ENCODE measurements at places on chromosomes 4 and X.

DNA sequence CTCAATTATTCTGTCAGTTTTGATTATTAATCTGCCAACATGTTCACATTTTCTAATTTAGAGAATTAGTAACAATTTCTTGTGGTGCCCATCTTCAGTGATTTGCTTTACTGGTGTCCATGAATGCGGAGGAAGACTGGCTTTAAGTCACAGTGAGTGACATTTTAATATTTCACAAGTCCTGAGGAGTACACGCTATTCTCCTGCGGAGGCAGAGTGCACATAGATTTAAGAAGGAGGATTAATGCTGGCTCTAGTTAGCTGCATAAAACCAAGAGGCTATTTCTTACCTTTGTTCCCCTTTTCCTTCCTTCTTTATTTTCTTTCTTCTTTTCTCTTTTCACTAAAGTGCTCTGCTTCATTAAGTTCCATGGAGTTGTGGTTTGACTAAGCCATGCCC, 495.2 kb upstream of the IGFBP7 start:
- H3K4me1 ChIP-seq: no peaks in the 10 kb centered on the region
- no peak overlapping the region for H3K27ac ChIP-seq
- no peaks in the 10 kb centered on the region for H3K27me3 ChIP-seq
- H3K4me3 ChIP-seq: no peak overlapping the region

- H3K36me3 ChIP-seq: peaks cover 8% of the 10 kb centered on the region
- H3K27ac ChIP-seq: peak overlapping the region; percentile 99
- peak overlapping the region; percentile 71 for H3K4me3 ChIP-seq
- no peaks in the 10 kb centered on the region for H3K27me3 ChIP-seq
These were observed 103.9 kb upstream of the RAB40AL start for GRCh38 chrX:102833136-102833535.

DNA sequence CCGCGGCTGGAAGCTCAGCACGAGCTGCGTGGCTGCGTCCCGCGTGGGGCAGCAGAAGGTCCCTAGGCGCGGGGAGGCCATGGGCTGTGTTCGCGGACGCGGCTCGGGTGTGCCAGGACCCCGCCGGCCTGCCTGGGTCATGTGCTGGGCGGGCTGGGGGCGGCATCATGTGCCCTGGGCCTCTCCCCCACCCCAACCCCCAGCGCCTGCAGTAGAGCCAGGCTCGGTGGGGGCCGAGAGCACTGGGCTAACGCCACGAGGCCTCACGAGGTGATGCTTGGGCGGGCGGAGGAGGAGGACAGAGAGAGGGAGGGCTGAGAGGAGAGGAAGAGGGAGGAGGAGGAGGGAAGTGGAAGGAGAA, at the start of gene GPR143:
Gene GPR143, minus strand, starts transcription at position 111 of the 361 bp plus-strand sequence. Its CDS starts 30 bp downstream, at position 81.
- H3K36me3 ChIP-seq: no peaks in the 10 kb centered on the region
- H3K4me3 ChIP-seq: no peak within 1 kb of the TSS
- no peak for DNase-seq
- no peak within 1 kb of the TSS for H3K27ac ChIP-seq

- H3K4me3 ChIP-seq: no peak overlapping the region
- no peak for DNase-seq
- no peak overlapping the region for H3K27ac ChIP-seq
- 0 out of 2 replicates have a peak, but pooled peaks cover 4% of the 10 kb centered on the region for H3K36me3 ChIP-seq
These were observed 1494.9 kb upstream of the AGA start for GRCh38 chr4:178937130-178937529.

- no peaks in the 10 kb centered on the region for H3K36me3 ChIP-seq
- H3K4me3 ChIP-seq: no peak overlapping the region
- no peak for DNase-seq
- H3K27me3 ChIP-seq: no peaks in the 10 kb centered on the region
- H3K27ac ChIP-seq: no peak overlapping the region
These were observed 338.0 kb downstream of the SPOCK3 start for GRCh38 chr4:166896254-166896653.

DNA sequence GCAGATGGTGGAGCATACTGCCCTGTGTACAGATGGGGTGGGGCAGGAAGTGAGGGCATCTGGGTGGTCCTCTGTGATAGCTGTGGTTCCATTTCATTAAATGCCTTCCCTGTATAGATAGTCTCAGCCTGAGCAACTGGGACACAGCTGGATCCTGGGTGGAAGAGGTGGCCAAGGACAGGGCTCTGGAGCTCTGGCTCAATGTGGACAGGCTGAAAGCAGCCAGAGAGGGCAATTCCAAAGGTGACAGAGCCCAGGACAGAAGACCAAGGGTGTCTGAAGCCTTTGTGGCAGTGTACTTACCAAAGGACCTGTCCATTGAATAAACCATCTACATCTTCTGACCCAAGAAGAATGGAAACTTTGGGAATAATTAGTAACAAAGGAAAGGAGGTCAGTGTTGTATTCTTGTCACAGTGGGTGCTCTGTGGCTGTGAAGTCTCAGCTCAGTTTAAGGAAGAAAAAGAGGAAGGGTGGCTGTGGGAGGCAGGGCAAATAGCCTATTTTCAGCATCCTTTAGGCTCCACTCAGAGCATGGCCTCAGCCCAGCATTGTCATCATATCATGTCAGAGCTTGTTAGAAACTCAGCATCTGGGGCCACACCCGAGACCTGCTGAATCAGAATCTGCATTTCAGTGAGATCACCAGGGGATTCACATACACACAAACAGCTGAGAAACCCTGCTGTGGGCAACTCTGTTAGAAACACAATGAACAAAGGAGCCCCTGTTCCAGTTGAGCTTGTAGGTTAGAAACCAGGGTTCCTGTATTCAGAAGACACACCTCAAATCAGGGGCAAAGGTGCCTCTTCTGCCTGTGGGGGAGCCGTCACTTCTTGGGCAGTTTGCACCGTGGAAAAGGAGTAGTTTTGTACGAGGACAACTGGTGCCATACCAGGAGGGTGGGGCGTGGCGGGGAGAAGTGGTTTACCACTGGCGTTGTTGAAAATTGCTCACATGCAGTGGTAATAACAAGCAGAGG, 168.6 kb downstream of the PTTG2 start:
- no peak overlapping the region for H3K4me3 ChIP-seq
- H3K36me3 ChIP-seq: peaks cover 46% of the 10 kb centered on the region
- peaks cover 2% of the 10 kb centered on the region for H3K27me3 ChIP-seq
- H3K4me1 ChIP-seq: peaks cover 66% of the 10 kb centered on the region
- no peak for DNase-seq

Data from HFFc6 (cell line).